ENCODE measurements at places on chromosomes 7 and 10.

GRCh38 chr7:33190688-33191304 lies 61.4 kb downstream of the BBS9 start:
- DNase-seq = no peak

DNA sequence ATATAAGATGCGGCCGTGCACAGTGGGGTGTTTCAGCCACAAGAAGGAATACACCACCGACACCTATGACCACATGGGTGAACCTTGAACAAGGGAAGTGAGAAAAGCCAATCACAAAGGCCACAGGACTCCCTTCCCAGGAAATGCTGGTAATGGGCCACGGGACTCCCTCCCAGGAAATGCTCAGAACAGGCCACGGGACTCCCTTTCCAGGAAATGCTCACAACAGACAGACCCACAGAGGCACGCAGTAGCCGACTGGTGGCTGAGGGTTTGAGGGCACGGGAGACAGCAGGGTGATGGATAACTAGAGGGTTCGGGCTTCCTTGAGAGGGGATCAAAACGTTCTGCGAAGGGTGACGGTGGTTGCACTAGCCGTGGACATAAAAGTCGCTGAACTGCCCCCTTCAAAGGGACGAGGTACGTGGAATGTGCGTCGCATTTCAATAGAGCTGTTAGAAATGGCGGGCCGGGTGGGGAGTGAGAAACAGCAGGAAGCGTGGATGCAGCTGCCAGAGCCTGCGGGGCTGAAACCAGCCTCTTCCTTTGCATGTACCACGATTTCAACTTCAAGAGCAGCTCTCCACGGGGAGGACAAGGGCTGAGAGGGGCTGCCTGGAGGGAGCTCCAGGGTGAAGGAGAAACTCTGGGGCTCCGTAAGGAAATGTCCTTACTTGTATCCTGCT lies 274.0 kb downstream of the ELFN1 start:
- DNase-seq = no peak

GRCh38 chr7:74407958-74408357 lies 45.7 kb upstream of the GTF2IRD1 start:
- no peak for DNase-seq

DNA sequence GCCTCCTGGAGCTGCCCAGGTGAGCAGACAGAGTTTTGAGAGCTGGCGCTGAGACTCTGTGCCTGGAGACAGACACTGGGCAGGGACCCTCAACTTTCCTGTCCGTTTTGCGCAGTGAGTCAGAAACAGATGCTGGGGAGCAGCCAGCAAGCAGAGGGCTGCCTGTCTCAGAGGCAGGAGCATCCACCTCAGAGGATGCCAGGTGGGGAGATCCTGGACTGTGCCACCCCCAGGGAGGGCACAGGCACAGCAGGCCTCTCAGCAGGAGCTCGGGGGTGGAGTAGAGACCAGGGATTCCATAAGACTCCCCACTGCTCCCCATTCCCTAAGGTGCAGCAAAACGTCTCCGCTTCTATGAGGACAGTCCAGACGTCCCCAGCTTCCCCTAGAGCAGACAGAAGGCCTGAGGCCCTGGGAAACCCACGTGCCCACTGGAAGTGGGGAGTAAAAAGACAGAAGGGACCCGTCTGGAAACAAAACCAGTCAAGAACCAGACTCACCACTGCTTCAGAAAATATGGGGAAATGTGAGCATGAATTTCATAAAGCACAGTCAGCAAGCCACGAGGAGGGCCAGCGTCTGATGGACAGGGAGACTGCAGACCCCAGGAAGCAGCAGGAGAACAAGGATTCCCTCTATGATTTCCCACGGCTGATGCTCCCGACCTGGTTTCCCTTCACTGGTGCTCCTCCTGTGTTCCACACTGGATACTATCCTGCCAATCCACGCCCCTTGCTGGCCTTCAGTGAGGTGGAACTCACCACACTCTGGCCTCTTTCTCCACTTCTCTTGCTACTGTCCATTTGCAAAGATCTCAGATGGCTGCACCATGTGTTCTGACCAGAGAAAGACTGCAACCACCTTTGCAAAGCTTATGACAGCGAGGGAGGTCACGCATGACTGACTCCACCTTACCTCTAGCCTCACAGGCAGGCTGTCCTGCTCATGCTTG lies 151.3 kb upstream of the FAM20C start:
- DNase-seq = no peak

DNA sequence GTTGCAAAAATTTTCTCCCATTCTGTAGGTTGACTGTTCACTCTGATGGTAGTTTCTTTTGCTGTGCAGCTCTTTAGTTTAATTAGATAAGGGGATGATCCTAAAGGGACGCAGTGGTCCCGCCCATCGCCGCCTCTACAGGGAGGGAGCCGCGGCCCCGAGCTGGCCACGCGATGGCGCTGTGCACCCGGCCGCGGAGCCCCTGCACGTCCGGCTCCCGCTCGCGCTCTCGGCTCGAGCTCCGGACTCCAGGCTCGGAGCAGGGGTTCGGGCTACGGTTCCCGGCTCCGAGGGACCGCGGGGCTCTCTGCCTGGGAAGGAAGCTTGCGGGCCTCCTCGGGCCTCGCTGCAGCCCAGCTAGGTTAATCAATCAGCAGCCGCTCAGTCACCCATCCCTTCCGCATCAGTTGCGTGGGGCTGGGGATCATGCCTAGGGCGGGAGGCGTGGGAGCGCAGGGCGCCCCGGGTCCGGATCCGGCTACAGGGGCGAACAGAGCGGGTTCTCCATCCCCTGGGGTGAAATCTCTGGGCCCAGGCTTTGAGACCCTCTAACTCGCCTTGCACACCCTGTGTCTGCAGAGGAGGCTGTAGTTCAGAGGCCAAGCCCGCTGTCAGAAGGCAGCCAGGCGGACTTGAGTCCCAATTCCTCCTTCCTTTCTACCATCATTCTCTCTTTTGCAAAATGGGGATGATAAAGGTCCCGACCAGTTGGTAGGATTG lies 97.9 kb downstream of the WDR11 start:
- peak; percentile 54 for DNase-seq

- DNase-seq = no peak
Measured at GRCh38 chr7:98641646-98642500, 24.8 kb downstream of the NPTX2 start.

- no peak for DNase-seq
Measured at GRCh38 chr7:120444650-120445049, 171.7 kb downstream of the KCND2 start.

- DNase-seq = no peak
Measured at GRCh38 chr7:113921363-113921762, 2.6 kb upstream of the PPP1R3A start.

GRCh38 chr10:44178281-44178680 lies 206.6 kb downstream of the CXCL12 start:
- no peak for DNase-seq

DNA sequence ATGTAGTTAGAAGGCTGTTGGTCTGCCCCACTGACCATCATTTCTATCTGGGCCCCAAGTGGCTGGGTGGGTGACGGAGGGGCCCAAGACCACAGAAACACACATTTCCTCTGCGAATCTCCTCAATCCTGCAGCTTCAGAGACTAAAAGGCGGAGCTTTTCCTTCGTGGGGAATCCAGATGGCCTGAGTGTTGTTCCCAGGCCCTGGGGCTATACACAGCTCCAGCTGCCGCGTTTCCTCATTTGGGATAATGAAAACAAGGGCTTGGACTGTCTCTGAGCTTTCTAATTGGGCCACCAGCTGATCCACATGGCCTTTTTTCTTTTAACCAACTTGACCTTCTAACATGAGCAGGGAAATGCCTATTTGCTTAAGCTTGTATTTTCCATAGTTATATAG lies 339.9 kb downstream of the CXCL12 start:
- peak; percentile 51 for DNase-seq

DNA sequence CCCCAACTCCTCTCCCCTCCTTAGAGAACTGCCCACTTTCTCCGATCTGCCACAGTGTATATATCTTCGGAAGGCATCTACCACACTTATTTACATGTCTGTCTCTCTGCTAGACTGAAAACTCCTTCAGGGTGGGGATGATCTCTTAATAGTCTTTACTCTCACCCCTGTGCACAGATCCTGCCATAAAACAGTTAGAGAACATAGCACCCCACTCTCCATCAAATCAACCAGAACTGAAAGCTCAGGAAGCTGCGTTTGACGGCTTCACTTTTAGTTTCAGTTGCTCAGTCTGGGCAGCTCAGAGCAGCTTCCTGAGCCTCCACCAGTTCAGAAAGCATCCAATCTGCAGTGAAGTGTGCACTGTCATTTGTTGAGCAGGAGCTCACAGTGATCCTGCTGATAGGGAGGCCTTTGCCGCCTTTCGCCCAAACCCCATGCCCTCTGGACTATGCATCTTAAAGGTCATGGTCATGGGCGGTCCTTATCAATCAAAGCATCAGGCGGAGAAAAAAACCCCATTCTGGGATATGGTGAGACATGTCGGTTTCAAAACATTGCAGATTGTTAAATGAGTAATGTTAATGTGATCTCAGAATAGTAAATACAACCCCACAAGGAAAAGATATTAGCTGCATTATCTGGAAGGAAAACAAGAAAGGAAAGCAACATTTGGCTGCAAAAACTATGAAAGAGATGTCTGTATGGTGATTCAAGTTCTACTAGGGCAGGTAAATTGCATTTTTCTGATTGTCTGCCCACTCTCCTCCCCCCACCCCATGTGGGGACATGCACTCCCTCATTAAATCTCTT lies 167.1 kb upstream of the ADO start:
- peak; percentile 53 for DNase-seq

GRCh38 chr7:114519240-114519639 lies 104.6 kb downstream of the FOXP2 start:
- DNase-seq = no peak

GRCh38 chr10:13271552-13272163 lies 28.2 kb downstream of the PHYH start:
- DNase-seq = peak; percentile 37

- no peak for DNase-seq
Measured at GRCh38 chr10:132957131-132957530, 14.8 kb upstream of the CFAP46 start.

DNA sequence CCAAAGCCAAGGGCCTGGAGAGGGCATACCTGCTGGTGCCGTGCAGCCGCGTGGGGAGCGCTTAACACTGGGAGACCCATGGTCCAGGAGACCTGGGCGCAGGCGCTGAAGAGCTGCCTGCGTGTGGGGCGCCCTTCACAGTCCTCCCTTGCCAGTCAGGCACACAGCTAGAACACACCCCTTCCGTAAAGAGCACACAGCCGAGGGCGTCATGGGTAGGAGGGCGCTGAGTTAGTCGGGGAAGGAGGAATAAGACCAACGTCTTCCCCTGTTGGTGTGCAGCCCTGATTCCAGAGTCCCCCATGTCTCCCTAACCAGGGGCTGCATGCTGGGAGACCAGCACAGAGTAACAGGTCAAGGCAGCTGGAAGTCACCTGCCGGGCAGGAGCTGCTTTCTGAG lies 273.9 kb downstream of the USP6NL start:
- DNase-seq = no peak

GRCh38 chr10:29658984-29659965 lies 24.5 kb upstream of the SVIL start:
- peak; percentile 99 for DNase-seq

DNA sequence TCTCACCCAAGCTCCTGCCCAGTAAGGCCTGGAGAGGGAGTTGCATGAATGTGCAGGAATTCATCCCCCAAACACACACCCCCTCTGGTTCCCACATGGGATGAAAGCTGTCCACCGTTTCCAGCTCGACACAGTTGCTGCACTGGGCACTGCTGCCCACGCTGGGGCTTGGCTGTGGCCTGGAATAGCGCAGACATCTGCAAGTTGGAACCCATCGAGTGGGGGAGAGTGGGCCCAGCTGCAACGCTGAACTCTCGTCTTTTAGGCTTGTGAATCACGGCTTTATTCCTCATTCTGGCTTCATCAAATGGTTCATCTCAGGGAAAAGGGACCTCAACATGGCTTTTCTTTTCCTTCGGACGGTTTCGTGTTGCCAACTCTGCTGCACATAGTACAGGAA lies 264.7 kb downstream of the DNAJB6 start:
- no peak for DNase-seq

DNA sequence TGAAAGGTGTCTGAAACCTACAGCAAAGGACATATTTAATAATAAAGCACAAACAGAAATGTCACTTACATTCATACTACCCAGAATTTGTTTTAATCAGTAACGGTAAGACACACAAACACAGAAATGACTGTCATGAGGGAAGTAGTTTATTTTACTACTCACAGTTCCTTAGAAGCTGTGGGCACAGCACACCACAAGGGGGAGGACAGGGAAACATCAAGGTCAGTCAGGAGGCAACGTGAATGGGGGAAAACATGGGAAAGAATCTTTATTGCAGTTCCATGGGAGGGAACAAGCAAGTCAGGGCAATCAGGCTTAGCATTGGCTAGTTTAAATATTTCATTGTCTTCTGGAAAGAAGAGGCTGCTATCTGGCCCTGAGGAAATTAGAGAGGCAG lies 123.8 kb upstream of the PDSS1 start:
- no peak for DNase-seq

- no peak for DNase-seq
Measured at GRCh38 chr7:50908628-50909290, 126.1 kb upstream of the GRB10 start.

DNA sequence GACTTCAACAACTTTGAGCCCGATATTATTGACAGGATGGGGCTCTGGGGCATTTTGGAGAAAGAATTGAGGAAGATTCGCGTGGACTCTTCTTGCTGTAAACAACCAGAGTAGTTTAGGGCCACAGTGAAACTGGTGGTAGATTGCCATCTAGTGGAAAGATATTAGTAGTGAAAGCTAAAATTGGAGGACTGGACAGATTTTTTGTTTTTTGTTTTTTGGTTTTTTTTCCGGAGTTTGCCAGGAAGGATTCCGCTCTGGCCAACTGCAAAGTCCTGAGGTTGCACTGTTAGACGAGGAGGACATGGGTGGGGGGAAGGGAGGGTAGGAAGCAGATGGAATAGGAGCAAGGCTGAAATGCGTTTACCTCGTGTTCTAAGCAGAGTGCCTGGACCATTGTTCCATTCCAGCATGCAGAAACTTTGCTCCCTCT lies 11.7 kb downstream of the NOBOX start:
- DNase-seq = peak; percentile 56

GRCh38 chr7:81284576-81284975 lies 365.7 kb upstream of the SEMA3C start:
- DNase-seq = peak; percentile 68

DNA sequence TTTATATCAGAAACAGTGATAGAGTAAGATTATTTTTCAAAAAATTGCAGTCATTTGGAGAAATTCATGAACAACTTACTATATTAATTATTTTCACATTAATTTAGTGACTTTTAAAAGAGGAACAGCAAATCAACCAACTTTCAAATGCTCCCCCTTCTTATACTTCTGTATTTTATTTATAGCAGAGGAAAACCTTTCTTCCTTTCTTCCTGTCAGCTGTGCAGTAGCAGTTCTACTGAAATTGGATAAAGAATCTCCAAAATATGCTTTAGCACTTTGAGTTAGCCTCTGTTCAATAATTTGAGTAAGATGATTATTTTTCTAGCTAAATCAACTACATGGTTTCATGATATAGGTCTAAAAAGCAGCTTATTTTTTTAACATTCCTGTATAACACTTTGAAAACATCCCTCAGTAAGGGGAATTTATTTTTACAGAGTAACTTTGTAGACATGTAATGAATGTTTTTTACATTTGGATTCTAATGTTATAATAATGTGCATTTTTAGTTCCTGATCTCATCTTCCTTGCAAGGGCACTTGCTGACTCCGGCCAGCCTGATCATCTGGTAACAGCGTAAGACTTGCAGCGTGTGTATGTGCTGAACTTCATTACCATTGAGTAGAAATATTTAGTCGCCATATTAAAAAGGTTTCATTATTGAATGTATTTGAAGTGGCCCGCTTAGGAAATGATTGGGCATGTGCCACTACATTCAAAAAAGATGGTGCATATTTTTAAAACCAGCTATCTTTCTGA lies 158.3 kb upstream of the HDAC9 start:
- no peak for DNase-seq

GRCh38 chr10:29461042-29461441 lies 172.2 kb downstream of the LYZL1 start:
- no peak for DNase-seq

Data from EL (cell line).